ENCODE measurements at places on chromosomes 6 and 20. TPM values are rescaled to one million over a fixed set of nuclear protein-coding genes. Genes with fewer than 3 reads are reported as not detected.

DNA sequence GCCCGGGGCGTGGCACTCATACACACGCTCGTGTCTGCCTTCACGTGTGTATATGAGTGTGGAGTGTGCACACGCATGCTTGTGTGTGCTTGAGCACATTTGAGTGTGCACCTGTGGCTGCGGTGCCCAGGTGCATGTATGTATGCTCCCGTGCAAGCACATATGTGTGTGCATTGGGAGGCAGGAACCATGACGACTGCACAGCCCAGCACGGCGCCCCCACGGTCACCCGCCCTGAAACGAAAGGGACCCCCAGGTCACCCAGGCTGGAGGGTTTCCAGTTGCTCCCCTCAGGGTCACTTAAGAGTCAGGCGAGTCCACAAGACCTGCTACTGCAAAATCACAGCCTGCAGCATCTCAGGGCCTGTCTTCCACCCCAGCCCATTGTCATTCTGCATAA, 94.7 kb downstream of the YTHDF1 start:
- DNase-seq, result no peak

GRCh38 chr20:41179961-41180360, 42.6 kb downstream of the PLCG1 start:
- no peak for DNase-seq

GPLD1 gene
- 1.1 TPM for polyA plus RNA-seq

GRCh38 chr6:22081709-22082108, 215.1 kb downstream of the PRL start:
- peak; percentile 48 for DNase-seq
